Testis (tissue), 5 donors: ENCODE measurements at places on chromosomes 6 and 20.

GRCh38 chr6:42118162-42119001 lies 24.0 kb downstream of the C6orf132 start:
- no peak for DNase-seq

- no peak for DNase-seq
Measured at GRCh38 chr6:169097381-169097959, 156.2 kb downstream of the THBS2 start.

- DNase-seq = no peak
Measured at GRCh38 chr6:48630511-48630910, 519.5 kb upstream of the PTCHD4 start.

- peak; percentile 64 for DNase-seq
Measured at GRCh38 chr6:170291271-170292110, 613 bp upstream of the DLL1 start.

- no peak for DNase-seq
Measured at GRCh38 chr6:149202952-149203351, 114.6 kb upstream of the TAB2 start.
